Putamen (tissue), 1 donor: ENCODE measurements at places on chromosomes 2 and 18.

GRCh38 chr2:68203587-68203986 lies 45.9 kb downstream of the PNO1 start:
- no peak for DNase-seq

DNA sequence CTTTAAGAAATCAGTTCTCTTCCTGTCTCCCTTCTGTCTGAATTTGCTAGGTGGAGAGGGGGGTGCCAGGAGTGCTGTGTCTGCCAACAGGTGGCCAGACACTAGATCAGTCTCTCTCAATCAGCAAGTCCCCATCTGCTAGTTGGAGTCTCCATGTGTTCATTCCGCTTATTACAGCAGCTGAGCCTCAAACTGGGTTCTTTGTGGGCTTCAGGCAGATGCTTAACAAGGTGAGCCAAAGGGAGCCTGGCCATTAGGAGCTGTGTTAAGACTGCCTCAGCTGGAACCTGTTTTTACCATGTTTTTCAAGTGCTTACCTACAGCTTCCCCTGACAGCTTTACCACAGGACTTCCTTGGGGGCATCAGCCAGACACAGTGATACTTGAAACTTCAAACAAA lies 401.9 kb downstream of the LRP1B start:
- no peak for DNase-seq

GRCh38 chr2:241180495-241180894 lies 8.0 kb upstream of the ANO7 start:
- DNase-seq = no peak

DNA sequence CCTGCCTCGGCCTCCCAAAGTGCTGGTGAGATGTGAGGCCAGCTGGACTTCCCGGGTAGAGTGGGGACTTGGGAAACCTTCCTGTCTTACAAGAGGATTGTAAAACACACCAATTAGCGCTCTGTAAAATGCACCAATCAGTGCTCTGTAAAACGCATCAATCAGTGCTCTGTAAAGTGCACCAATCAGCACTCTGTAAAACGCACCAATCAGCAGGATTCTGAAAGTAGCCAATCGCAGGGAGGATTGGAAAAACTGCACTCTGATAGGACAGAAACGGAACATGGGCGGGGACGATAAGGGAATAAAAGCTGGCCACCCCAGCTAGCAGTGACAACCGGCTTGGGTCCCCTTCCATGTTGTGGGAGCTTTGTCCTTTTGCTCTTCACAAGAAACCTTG lies 19.0 kb downstream of the RNF125 start:
- DNase-seq = no peak

DNA sequence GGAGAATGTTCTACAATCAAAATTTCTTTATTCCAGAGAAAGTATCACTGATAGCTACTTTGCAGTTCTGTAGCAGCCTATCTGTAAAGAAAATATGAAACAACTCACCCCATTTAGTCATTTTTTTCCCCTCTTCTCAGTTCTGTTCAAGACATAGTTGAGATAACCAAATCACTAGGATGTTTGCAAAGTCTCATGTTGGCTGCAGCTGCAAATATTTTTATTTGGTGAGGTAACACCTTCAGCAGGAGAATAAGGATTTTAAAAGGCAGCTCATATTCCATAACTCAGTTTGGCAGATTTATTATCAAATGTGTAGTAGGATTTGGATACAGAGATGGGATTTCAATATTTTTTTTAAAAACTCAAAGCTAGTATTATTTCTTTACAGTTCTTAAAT lies 41.0 kb downstream of the HNRNPLL start:
- DNase-seq = no peak

DNA sequence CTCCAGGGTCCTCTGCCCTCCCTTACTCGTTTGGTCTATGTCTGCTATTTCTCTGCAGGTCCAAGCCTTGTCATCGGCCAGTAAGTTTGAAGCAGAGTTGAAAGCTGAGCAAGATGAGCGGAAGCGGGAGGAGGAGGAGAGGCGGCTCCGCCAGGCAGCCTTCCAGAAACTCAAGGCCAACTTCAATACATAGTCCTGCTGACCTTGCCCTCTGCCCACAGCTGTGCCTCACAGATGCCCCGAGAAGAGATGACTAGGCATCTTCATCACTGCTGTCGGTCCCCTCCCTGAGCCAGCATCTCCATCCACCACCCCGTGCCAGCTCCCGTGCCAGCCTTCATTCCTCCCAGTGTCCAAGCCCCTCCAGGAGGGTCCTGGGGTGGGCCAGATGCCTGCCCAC lies 15.6 kb upstream of the GIGYF2 start:
- no peak for DNase-seq

- DNase-seq = no peak
Measured at GRCh38 chr2:45014016-45014702, 4.9 kb upstream of the SIX2 start.

DNA sequence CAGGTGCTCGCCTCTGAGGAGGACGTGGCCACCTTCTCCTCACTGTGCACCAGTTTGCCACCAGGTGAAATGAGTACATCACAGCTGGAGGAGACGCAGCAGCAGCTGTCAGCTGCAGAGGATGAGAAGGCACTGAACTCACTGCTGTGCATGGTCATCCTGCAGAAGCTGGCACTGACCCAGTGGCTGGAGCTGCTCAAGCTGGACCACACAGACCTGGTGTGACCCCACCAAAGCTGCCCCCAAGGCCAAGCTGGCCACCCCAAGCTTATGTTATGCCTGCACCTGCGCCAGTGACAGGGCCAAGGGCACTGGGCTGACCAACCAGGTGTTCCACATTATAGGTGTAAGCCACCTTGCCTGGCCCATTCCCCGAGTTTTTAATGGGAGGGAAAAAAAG lies 19.3 kb downstream of the CLK1 start:
- no peak for DNase-seq

DNA sequence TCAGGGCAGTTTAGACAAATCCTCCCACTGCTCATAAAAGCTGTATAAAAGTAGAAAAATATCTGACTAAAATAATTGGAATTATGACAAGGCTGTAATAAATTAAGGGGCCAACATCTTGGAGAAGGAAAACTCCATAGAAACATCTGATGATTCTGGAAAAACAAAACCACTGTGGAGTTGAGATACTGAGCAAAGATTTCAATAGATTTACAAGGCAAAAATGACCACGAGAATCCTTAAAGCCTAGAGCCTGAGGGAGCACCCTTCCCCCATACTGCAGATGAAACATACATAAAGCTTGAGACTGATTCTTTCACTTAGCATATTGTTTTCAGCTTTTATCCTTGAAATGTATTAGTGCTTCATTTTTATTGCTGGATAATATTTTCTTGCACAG lies 286.4 kb upstream of the MMADHC start:
- DNase-seq = no peak

DNA sequence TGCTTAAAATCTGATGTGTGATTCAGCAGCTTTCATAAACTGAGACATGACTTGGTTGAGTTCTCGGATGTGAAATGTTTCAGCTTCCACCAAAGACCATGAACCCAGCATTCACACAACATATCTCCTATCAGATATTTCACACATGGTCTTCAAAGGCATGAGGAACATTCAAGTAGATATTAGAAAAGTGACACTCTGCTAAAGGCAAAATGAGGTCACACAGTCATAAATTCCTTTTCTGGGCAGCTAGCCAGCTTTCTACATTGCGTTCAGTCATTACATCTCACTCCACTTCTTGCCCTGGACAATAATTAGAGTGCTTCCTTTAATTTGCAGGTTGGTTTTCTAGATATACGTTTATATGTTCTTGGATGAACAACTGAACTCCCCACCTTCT lies 96.7 kb downstream of the GAREM1 start:
- no peak for DNase-seq
